Globus pallidus (tissue), 1 donor: ENCODE measurements at places on chromosomes 3 and 15.

GRCh38 chr3:128663151-128663550, 12.5 kb upstream of the RPN1 start:
- no peak for DNase-seq

DNA sequence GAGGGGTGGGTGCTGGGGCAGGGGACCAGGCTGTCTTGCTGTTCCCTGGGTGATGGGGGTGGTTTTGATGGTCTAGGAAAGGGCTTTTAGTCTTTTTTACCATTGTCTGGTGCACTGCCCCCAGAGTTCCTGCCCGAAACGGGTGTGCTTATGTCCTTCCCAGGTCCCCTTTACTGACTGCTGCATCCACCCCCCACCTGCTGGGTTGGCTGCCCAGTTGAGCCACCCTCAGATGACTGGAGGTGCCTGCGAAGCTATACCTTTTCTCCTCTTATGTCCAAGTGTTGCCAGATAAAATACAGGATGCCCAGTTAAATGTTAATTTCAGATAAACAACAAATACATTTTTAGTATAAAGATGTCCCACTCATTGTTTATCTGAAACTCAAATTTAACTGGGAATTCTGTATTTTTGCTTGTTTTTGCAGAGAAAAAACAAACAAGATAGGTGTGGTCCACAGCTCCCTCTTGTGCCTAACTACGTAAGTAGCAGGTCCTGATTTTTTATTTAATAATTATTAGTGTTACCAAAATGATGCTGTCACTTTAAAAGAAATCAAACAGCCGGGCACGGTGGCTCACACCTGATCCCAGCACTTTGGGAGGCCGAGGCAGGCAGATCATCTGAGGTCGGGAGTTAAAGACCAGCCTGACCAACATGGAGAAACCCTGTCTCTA, 6.1 kb upstream of the RPP14 start:
- DNase-seq: no peak

DNA sequence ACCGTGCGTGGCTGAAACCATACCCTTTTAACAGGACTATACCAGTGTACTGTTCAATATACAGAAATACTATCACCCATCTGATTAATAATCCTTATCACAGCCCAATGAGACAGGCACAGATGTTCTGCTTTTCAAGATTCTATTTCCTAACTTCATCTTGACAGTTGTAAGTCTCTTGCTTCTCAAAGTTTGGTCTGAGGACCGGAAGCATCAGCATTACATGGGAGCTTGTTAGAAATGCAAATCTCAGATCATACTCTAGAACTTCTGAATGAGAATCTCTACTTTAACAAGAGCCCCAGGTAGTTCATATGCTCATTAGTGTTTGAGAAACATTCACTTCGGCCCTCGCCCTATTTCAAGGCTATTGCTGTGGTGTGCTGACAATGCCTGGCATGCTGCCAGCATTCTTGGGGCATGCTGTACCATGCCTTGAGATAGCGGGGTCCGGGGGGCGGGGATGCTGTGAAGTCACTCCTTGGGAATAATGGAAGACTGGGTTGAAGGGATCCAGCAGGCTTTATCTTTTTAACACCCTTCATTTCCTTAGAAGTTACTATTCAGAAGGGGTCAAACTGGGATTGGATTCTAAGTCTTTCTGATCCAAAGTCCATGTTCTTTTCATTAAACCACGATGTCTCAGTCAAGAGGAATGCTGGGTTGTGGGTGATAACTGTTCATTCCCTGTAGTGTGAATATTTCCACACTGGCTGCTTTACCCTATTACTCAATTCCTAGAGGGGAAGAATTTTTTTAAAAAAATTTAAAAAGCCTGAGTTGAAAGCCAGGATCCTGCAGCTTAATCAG, 194.7 kb downstream of the LPP start:
- no peak for DNase-seq

- no peak for DNase-seq
Observed at GRCh38 chr3:14744556-14744955, 69.6 kb downstream of the C3orf20 start.

GRCh38 chr3:160225176-160226025, at the start of gene C3orf80:
C3orf80 (plus strand) TSS chr3:160225422; CDS start chr3:160225636, 214 bp downstream.
- peak; percentile 29 for DNase-seq

GRCh38 chr3:126064627-126065258, 19.2 kb downstream of the SLC41A3 start:
- DNase-seq: no peak
